Dermis blood vessel endothelial cell (primary cell): ENCODE measurements at places on chromosomes 4 and X.

- DNase-seq, result no peak
Measured at GRCh38 chrX:40120838-40121580, 23.3 kb upstream of the BCOR start.

GRCh38 chr4:131459430-131460101, 1689.5 kb upstream of the PCDH10 start:
- no peak for DNase-seq

GRCh38 chr4:8765631-8766590, 105.7 kb downstream of the HMX1 start:
- DNase-seq, result no peak

GRCh38 chr4:25949173-25949748, 35.2 kb downstream of the SMIM20 start:
- DNase-seq, result no peak

- no peak for DNase-seq
Measured at GRCh38 chr4:141117935-141118334, 15.3 kb downstream of the RNF150 start.

- no peak for DNase-seq
Measured at GRCh38 chr4:76982638-76983584, 33.4 kb downstream of the SEPTIN11 start.

GRCh38 chr4:73617256-73617655, 3.0 kb downstream of the RASSF6 start:
- DNase-seq, result no peak

DNA sequence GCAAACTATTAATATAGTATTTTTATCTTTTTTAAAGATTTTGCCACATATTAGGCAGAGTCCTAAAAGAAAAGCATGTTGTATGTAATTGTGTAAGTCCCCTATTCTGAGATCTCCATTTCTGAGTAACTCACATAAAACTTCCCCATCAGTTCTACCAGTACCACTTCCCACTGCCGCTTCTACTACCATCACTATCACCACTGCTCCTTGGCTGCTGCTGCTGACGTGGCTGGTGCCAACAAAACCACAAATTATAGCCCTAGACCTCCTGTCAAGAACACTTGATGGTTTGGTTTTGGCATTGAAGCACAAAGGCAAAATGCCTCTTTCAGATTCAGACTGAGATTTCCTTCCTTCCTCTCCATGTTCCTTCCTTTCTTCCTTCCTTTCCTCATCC, 106.4 kb downstream of the MMRN1 start:
- no peak for DNase-seq

DNA sequence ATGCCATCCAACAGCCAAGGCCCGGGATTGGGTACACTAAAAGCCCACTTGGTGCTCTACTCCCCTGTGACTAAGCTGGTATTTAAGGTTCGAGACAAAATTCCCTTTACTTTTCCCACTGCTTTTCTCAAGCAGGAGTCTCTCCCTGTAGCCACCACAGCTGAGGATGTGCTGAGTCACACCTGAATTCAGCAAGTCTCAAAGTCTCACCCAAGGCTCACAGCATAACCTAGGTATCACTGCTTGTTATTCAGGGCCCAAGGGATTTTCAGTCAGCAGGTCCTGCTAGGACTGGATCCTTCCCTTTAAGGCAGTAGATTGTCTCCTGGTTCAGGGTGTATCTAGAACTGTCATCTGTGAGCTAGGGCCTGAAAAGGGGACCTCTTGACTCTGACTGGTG, 39.2 kb downstream of the FMR1NB start:
- DNase-seq, result no peak

- DNase-seq, result peak; percentile 93
Measured at GRCh38 chr4:44448521-44449461, at the start of gene KCTD8. TSS of gene KCTD8 (minus strand) at chr4:44448809.

- DNase-seq, result no peak
Measured at GRCh38 chrX:24283127-24283794, 30.6 kb downstream of the SUPT20HL2 start.

DNA sequence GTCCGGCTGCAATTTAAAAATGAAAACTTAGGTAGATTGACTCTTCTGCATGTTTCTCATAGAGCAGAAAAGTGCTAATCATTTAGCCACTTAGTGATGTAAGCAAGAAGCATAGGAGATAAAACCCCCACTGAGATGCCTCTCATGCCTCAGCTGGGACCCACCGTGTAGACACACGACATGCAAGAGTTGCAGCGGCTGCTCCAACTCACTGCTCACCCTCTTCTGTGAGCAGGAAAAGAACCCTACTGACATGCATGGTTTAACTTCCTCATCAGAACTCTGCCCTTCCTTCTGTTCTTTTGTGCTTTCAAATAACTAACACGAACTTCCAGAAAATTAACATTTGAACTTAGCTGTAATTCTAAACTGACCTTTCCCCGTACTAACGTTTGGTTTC, 41.0 kb downstream of the MAP7D3 start:
- DNase-seq, result no peak

DNA sequence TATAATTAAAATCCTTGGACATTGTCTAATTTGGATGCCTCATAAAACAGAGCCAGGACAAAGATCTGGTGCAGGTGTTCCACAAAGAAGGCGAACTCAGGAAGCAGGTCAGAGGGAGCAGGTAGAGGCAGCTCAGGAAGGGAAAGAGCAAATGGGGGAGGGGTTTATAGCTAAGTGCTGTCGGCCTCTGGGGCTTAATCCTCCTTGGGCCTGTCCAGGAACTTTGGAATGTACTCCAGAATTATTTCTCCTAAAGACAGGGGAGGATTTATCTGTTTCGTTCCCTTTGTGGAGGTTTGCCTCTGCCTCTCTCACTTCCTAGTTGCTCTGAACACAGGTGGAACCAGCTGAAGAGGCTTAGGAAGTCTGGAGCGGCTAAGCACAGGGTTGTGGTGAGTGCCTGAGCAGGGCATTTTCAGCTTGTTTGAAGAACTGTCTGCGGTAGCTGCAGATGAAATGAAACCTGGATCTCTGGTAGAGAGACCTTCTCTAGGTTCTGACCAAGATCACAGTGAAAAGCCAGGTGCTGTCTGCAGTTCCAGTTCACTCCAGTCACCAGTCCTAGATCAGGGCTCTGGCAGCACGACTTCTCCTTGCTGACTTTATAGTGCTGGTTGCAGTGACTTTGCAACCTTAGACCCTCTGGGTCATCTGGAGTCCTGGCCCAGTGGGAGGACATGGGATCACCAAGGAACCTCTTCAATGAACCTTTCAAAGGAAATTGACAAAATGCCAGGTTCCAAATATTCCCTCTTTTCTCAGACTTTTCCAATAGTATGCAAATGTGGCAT, 519.2 kb downstream of the PCDH10 start:
- no peak for DNase-seq

- DNase-seq, result no peak
Measured at GRCh38 chrX:134741746-134742145, 83.5 kb upstream of the PLAC1 start.

GRCh38 chr4:29304595-29304994, 1415.6 kb upstream of the PCDH7 start:
- no peak for DNase-seq

GRCh38 chr4:85659610-85660218, 184.8 kb downstream of the ARHGAP24 start:
- DNase-seq, result no peak

GRCh38 chr4:150206265-150206664, 128.0 kb downstream of the DCLK2 start:
- no peak for DNase-seq

- no peak for DNase-seq
Measured at GRCh38 chrX:30822068-30822681, 66.9 kb downstream of the TAB3 start.
